ENCODE measurements at places on chromosomes 6 and 20.

DNA sequence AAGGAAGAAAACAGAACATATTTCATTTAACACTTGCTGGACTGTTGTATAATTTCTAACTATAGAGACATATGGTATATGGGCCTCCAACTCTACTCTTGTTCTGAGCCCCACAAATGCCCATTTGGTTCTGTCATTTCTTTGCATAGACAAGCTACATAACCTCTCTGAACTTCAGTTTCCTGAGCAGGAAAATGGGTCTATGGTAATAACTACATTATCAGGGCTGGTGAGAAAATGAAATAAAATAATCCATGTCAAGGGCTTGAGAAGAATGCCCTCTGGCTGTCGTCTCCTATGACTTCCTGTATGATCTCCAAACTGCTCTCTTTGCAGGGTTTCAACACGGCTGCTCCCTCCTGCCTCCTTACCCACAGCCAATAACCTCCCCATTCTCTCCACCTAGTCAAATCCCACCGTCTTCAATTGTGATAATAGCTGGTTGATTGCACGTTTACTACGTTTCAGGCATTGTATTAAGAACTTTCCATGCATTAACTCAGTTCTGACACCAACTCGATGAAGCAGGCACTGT lies 12.0 kb downstream of the ZCCHC3 start:
- no peak for DNase-seq

DNA sequence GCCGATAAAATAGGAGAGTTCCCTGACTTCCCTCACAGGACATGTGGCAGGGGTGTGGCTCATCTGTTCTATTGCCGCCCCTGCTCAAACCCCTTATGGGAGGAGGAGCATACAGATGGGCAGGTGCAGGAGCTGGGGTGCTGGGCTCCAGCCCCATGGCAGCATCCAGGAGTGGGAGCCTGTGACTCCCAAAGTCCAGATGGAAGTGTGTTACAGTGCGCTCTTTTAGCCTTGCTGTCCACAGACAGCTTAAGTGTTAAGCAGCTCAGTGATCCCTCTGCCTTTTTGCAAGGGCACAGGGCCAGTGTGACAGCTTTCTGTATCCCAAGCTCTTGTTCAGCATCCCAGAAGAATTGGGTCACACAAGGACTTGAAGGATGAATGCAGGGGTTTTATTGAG lies 212.3 kb upstream of the MYLIP start:
- no peak for DNase-seq

DNA sequence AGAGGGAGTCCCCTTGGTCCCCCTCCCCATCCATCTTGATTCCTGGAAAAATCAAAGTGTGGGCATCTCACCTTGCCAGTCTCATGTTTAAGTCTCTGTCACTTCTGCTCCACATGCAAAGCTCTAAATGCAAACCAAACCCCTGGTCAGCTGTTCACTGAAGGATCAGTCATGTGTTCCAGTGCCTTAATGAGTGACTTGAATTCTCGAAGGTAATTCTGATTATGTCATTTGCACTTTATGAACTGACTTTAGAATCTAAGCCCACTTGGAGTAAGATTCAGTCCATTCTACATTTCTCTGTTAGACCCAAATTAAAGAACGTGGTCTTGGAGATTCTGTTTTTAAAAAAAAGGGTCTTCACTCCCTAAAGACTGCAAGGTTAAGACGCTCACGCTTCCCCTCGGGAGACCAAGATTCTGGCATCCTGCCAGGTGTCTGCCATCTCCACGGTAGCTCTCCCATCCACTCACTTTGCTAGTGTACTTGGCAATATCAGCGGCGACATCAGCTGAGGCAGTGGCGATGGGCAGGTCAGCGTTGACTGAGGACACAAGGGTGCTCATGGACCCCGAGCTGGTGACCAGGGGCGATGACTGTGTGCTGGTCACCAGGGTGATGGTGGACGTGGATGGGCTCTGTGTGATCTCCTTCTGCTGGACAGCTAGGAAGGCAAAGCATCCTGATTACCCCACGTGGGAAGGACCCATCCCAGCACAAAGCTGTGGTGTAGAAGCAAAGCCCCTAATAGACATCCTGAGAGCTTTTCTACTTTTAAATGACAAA lies 120.5 kb downstream of the ZMYND8 start:
- no peak for DNase-seq

DNA sequence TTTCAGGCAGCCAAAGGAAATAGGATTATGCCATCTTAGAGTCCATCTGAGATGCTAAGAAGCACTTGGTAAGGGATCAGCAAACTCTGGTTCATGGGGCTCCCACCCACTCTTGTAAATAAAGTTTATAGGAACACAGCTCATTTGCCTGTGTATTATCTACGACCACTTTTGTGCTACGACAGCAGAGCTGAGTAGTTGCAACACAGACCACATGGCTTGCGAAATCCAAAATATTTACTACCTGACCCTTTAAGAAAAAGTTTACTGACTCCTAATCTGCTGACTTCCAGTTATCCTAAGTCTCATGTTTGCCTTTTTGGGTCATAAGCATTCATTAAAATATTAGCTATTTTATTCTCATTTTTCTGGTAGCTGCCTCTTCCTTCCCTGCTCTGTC lies 859.0 kb downstream of the QKI start:
- no peak for DNase-seq

- DNase-seq, result no peak
Observed at GRCh38 chr6:87357479-87358196, 13.0 kb downstream of the C6orf163 start.

- DNase-seq, result no peak
Observed at GRCh38 chr6:96948631-96949030, 24.1 kb downstream of the KLHL32 start.

DNA sequence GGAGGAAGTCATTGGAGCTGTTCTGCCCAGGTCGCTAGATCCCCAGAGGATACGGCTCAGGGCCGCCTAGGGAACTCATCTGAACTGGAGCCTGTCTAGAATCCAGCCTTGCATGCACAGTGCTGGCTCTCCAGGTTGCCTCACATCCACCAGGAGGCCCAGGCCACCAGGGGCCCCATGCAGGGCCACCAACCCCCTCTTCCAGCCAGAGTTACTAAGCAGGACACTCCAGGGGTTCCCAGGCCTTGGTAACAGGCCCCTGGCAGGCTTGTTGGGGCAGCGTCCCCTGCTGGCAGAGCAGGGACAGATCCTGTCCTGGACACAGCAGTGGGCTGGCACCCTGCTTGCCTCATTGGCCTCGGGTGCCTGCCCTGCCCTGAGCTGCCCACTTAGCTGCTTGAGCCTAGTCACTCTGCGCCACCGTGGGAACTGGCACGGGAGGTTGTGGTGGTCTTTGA lies 35.3 kb downstream of the EFCAB8 start:
- DNase-seq, result peak; percentile 13

DNA sequence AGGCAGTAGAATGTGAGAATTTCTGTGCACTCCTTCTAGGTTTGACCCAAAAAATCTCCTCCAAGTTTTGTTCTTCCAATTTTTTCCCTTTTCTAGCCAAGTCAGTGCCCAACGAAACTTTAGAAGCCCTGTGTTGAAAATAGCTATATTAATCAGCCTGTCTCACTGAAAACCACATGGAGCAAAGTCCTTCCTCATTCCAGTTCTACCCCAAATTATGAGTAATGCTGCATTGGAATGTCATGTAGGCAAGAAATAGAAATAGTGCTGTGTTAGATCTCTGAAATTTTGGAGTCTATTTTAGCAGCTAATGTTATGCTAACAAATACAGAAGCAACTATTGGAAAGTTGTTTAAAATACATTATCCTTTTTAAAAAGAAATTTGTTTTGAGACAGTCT lies 725.5 kb downstream of the TBC1D32 start:
- DNase-seq, result no peak

DNA sequence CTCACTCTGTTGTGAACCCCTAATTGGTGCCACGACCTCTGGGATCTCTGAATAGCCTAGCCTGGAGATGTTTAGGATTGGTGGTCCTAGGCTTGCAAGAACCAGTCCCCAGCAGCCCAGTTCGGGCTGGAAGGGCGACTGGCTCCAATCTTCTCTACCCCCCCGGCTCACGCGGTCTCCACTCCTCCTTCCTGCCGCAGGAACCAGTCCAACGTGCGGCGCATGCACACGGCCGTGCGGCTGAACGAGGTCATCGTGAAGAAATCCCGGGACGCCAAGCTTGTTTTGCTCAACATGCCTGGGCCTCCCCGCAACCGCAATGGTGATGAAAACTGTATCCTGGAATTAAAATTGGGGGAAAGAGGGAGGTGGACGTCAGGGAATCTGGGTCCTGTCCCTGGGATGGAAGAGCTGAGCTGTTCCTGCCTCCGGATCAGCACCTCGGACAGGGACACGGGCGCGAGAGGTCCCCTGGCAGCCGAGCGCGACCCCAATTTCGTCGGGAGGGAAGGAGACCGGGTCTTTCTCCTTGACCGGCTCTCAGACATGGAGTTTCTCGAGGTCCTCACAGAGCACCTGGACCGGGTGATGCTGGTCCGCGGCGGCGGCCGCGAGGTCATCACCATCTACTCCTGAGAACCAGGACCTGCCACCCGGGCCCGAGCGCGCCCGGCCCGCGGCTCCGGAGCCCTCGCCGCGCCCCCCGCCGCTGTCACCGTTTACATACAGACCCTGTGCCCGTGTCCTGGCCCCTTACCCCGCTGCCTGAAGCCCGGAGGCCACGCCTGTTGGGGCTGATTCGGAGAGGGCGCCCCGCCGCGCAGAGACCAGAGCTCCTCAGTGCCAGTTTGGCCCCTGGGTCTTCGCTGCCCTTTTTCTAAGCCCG lies 28.2 kb downstream of the SLC12A5 start:
- DNase-seq, result peak; percentile 28

GRCh38 chr6:161434921-161435747 lies 161.3 kb upstream of the AGPAT4 start:
- DNase-seq, result no peak

DNA sequence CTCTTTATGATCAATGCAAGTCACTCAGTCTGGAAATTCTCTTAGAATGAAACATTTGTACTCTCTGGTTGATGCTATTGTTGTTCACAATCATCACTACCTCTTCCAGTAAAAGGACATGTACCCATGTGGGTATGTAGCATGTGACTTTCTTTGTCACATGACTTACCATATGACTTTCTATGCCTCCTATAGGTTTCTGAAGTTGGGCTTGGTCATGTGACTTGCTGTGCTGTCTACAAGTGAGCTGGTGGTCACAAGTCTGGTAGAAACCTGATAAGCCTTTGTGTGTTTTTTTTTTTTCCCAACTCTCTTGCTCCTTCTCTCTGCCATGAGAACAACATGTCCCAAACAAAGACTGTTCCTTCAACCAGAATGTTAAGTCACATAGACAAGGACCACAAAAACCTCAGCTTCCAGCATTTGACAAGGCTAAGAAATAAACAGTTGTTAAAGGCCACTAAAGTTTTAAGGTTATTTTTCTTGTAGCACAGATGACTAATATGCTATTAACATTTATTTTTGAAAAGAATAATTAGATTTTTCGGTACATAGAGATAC lies 379.2 kb upstream of the SLC35B3 start:
- no peak for DNase-seq

- no peak for DNase-seq
Observed at GRCh38 chr6:129192458-129192989, 309.6 kb downstream of the LAMA2 start.

DNA sequence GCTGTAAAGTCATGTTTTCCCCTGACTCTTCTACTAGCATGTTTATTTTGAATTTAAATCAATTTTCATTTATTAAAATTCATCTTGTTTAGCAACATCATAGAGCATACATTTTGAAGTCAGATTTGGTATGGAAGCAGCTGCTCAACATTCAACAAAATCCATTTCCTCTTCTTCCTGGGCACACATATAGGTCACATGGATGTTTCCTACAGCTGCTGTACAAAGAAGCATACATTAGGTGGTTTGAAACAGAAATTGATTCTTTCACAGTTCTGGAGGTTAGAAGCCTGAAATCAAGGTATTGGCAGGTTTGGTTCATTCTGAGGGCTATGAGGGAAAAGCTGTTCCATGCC lies 495.2 kb downstream of the RFPL4B start:
- no peak for DNase-seq

DNA sequence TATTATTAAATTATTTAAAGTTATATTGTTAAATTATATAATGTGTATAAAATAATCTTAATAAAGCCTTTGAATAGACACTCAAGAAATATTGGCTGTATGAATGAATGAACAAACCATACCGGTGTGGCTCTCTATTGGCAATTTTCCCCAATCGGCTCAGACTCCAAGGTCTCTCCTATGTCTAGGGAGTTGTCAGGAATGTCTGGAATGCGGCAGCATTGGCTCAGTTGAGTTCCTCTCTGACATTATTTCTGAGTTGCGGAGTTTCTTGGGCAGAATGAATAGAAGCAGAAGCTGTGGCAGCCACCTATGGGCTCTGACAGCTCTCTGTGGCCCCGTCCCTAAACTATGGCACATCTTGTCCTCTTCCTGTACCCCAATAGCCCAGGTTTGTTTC lies 111.0 kb downstream of the SOBP start:
- DNase-seq, result no peak

- DNase-seq, result peak; percentile 81
Observed at GRCh38 chr6:34154668-34155447, 9.0 kb upstream of the GRM4 start.

GRCh38 chr6:119728935-119729334 lies 379.4 kb upstream of the MAN1A1 start:
- DNase-seq, result no peak

GRCh38 chr20:17445543-17445942 lies 85.6 kb downstream of the BFSP1 start:
- no peak for DNase-seq

DNA sequence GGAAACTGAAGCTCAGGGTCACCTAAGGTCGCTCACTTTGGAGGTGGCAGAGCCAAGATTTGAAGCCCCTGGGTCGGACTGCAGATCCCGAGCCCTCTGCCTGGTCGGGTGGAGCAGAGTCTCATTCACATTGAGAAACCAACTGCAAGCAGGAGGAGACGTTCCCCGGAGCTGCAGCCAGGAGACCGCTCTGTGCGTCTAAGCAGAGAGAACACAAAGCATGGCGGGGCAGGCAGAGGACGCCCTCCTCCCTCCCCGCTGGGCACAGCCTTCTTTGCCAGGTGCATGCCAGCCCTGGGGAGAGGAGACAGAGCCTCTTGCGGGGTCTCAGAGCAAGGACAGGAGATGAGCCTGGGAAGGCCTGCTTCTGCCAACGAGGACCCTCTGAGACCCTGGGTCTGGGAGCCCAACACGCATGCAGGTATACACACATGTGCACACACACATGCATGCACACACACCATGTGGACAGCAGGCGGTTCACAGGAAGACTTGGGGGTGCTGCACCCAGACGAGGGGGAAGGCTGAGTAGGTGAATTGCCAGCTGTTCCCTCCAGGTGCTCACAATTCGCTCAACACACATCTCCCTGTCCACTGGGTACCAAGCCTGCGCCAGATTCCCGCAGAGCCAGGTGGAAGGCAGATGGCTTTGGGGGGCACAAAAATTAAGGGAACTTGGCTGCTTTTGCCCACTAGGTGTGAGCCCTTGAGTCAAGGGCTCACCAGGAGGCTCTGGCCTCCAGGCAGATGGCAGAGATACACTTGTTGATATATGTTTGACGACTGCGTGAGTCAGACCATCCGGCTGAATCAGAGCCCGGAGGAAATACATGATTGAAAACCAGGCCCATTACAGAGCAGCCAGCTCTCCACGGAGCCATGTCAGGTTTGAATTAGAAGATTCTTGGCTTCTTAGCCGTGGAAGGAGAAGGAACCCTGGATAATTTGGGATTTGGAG lies 5.5 kb upstream of the NTSR1 start:
- peak; percentile 36 for DNase-seq

- DNase-seq, result no peak
Observed at GRCh38 chr6:92962846-92963245, 456.5 kb downstream of the EPHA7 start.

- DNase-seq, result no peak
Observed at GRCh38 chr6:31165986-31166385, 4.5 kb downstream of the POU5F1 start.

Data from stimulated activated CD4-positive, alpha-beta T cell treated with anti-CD3 and anti-CD28 coated beads, Interleukin-15, amount 100 ng/mL, for 24 hours (primary cell).